ENCODE measurements at places on chromosomes 3 and 15.

DNA sequence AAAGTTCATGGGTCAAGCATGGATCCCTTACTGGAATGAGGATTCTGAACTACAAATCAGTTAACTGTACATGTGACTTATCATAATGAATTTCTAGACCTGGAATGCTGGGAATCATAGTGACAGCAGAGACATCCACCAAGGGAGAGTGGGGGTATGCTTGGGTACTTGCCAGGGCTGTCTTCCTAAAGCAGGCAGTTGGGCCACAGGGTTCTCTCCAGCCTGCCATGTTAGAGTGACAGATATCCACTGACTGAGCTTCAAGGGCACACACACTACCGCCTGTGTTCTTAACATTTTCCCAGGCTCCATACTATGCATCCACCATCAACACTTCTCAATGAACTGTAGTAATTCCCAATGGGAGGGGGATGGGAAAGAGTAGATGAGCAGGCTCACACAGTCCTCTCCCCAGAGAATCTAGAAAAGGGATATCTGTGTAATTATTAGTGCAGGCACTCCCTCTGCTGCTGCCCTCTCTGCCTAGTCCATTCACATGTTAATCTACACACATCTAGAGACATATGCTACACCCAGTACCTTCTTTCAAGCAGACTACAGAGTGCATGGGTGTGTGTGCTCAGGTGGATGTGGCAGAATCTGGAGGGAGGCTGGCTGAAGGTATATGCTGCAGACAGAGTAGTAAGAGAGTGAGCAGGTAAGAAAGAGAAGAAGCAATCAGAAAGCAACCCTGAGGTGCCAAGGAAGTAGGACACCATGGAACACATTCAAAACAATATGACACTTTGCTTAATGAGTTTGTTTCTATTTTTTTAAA lies 3.7 kb downstream of the FSTL1 start:
- no peak for DNase-seq

DNA sequence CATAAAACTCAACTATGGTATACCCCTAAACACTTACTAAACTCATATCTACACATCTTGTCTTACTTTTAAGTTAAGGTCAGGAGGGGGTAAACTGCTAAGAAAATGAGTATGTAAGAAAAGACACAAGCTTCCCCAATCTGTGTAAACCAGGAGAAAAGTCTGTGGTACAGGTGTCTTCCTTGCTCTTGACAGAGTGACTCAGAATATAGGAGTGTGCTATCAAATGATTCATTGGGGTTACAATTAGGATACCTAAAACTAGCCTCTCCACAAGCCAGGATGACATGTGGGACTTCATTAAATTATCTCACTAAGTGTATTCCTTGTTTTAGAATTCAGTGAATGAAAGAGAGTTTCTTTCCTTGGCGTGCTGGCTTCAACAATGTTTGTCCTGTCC lies 274.8 kb downstream of the BBX start:
- no peak for DNase-seq

GRCh38 chr15:31344266-31344665 lies 17.6 kb downstream of the KLF13 start:
- no peak for DNase-seq

- no peak for DNase-seq
Measured at GRCh38 chr3:79973482-79973881, 205.7 kb upstream of the ROBO1 start.

- DNase-seq: no peak
Measured at GRCh38 chr15:83443076-83443847, 3.9 kb upstream of the SH3GL3 start.

- no peak for DNase-seq
Measured at GRCh38 chr3:31876331-31876730, 104.7 kb downstream of the OSBPL10 start.

- DNase-seq: no peak
Measured at GRCh38 chr3:196135693-196136639, 54.1 kb upstream of the TFRC start.

DNA sequence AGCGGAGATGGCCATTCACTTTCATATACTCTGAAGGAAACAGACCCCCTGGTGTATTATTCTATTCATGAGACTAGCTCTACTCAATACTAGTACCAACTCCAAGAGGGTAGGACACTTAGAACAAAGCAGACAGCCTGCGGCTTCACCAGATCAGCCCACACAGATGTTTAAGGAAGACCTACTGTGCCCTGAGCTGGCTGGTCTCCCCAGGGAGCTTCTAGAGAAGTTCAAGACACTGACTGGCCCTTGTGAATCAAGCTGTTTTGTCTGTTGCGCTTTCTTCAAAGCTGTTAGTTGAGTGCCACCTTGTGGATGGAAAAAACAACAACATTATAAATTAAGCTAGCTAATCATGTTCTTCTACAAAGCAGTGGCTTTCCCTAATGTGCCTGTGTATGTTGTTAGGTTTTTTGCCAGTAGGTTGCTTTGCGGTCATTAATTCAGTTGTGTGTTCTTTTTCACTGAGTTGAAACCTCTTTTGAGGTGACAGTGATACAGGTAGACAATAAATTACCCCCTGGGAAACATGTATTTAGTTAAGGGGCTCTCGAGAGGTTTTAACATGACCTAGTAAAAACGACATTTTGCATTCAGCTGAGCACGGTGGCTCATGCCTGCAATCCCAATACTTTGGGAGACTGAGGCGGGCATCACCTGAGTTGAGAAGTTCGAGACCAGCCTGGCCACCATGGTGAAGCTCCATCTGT lies 64.2 kb upstream of the MYZAP start:
- DNase-seq: peak; percentile 62

- DNase-seq: no peak
Measured at GRCh38 chr3:8254489-8254888, 247.1 kb upstream of the LMCD1 start.

DNA sequence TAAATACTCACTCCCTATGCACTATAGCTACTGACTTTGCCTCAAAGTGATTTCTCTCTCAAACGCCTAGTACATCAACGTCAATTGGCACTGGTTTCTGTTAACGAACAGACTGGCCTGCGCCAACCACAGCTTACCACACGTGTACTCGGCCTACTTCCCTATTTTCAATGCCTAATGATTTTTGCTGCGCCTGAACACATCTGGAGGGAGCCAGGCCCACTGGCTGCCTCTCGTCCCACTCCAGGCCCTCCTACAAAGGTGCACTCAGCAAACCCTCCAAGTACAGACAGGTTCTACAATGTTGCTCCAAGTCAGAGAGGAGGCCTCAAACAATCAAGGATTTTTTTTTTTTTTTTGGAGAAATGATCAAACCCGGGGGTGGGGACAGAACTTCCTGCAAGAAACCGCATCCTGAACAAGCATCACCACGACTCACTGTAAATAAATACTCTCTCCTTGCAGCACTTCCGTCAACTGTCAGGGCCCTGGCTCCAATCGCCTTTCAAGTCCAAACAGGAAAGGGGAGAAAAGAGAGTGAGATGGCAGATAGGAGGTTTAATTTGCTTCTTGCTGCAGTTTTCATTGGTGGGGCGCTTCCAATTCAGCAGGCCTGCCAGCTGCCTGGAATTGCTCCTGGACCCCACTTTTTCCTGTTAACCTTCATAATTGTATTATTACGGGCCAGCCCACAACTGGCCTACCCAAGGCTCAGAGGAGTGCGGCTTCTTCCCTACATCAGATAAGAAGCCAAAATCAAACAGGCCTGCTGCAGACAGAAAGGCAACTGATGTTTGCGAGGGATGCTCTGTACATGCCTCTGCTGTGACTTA lies 139.3 kb downstream of the FOXP1 start:
- DNase-seq: peak; percentile 98

DNA sequence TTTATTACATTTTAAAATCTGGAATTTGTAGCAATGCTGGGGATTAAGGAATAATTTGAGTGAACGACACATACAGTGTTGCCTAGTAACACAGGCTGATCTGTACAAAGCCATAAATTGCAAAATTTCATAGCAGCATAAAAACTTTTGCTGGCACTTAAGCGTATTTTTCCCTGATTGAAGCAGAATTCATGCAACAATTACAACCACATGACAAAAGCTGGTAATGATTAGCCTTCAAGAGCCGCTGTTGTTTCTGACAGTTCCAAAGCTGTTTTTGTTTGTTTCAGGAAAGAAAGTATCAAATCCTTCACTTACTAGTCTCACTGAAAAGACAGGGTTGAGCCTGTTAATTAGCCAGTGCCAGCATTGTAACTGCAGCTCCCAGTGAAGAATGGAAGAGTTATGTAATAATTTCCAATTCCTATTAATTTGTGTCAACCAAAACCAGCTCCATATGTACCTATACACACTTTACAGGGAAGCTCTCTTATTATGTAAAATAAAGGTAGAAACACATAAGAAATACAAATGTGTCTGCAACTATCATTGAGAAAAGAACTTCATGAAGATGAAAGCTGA lies 60.7 kb downstream of the AGTR1 start:
- no peak for DNase-seq

DNA sequence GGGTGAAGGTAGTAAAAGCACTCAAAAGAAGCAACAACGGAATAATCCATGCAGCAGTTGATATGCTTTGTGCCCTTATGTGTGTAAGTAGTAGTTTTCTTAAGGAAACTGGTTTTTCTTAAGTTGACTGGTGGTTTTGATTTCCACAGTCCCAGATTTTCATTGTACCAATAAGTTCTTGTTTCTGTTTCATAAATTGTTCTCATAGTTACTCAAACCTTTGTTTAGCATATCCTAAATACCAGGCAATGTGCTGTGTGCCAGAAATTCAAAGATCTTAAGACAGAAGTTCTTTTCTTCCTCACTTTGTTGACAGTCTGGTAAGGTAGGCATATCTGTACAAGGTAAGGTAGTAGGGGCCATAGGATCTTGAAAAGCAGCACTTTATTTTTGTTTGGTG lies 40.0 kb downstream of the DNAJC13 start:
- no peak for DNase-seq

GRCh38 chr15:70094690-70095311 lies 2.9 kb downstream of the TLE3 start:
- DNase-seq: no peak

GRCh38 chr3:188797045-188797444 lies 374.7 kb upstream of the TPRG1 start:
- no peak for DNase-seq

- DNase-seq: no peak
Measured at GRCh38 chr3:54917862-54918261, 10.0 kb downstream of the LRTM1 start.

DNA sequence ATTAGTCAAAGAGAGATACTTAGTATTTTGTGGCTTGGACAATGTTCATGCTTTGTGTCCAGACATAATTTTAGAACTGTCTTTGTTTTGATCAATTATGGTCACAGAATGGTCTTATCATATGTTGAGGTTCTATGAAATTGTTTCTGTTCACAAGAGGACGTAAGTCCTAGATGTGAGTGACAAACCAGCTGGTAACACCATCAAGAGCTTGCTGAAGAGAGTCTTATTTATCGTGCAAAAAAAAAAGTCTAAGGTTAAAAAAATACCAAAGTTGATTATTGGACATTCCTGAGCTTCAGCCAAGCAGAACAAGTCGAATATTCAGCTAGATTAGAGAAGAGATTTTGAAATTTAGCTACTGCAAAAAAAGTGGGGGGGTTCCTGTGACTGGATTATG lies 495.9 kb upstream of the NAALADL2 start:
- no peak for DNase-seq

DNA sequence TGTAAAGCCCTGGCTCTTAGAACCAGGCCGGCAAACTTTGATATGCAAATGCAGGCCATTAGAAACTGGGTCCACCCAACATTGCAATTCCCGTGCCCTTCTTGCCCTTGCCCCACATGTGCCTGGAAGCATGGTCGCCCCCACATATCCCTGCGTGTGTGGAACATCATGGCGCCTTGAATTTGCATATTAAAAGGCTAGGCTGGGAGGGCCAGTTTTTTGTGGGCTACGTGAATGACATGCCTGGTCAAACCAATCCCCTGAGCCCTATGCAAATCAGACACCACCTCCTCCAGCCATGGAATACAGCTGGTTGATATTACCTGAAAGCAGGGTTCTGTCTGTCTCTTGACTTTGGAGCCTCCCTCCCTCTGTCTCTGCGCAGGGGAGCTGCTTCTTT lies 58.7 kb upstream of the ARHGEF26 start:
- DNase-seq: no peak

DNA sequence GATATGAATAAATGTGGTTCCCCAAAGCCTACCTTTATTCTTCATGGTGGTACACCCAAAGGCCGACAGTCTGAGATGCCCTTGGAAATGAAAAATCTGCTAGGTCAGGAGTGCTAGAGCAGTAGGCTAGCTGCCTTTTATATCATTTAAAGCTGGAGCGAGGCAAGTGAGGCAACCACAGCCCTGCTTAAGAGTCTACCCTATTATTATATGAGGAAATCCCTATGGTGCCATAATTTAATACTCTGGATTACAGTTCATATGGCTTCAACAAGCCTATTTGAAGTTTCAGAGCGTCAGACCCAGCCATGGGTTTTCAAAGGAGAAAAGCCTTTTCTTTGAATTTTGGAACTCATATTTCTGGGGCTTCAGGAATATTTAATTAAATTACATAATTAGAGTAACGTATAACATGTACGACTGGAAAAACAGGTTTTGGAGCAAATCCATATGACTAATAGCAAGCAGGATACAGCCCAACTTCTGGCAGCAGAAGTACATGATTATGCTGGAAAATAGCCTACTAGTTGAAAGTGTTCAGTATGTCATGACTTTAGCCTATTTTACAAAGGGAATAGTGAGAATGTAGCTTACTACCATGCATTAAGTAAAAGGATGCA lies 18.0 kb upstream of the SLTM start:
- DNase-seq: no peak

DNA sequence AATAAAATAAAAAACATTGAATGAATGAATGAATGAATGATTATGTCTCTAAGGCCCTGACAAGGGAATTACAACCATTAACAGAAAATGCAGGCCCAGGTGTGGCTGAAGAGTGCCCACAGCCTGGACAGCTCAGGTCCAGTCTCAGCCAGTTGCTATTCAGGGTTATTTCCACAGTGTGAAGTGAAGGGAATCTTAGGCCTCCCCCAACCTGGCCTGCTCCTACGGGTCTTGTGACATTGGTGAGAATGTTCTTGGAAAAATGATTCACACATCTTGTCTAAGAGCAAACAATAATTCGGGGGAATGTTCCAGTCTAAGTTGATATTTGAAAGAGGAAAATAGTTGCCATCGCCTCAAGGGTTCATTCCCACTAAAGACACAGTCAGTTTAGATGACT lies 37.0 kb downstream of the MINDY4B start:
- no peak for DNase-seq

- DNase-seq: no peak
Measured at GRCh38 chr3:173983343-173983742, 585.8 kb downstream of the NLGN1 start.

DNA sequence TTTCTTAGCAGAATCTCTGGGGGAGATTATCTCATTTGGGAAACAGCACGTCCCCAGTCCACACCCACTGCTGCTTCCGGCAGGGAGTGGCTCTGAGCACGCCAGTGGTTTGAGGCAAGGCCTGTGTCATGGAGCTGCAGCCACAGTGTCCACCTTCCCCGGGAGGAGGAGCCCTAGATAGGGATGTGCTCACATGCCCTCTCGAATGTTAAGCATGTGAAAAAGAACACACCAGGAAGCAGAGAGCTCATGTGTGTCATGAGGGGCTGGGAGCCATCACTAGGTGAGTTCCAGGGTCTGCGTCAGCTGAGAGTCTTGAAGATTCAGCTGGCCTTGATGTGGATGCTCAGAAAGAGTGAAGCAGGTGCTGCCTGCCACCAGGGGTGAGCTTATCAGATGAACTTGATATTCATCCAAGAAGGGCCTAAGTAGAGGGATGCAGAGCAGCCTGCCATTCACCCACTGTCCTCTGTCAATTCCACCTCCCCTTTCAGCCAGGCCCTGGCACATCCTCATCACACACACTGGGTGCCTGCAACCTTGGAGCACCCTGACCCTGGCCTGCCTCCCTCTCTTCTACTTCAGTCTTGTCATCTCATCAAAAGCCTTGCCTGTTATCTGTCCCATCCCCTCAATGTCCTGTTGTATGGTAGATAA lies 16.3 kb downstream of the ITGA11 start:
- no peak for DNase-seq

- no peak for DNase-seq
Measured at GRCh38 chr3:149021830-149022229, 30.5 kb downstream of the GYG1 start.
